ENCODE measurements at places on chromosomes 2 and 18.

GRCh38 chr2:161427664-161428587 is 11.8 kb downstream of the TBR1 start:
- DNase-seq = no peak

- no peak for DNase-seq
These were observed 65.1 kb downstream of the LRP1B start for GRCh38 chr2:142065700-142066099.

DNA sequence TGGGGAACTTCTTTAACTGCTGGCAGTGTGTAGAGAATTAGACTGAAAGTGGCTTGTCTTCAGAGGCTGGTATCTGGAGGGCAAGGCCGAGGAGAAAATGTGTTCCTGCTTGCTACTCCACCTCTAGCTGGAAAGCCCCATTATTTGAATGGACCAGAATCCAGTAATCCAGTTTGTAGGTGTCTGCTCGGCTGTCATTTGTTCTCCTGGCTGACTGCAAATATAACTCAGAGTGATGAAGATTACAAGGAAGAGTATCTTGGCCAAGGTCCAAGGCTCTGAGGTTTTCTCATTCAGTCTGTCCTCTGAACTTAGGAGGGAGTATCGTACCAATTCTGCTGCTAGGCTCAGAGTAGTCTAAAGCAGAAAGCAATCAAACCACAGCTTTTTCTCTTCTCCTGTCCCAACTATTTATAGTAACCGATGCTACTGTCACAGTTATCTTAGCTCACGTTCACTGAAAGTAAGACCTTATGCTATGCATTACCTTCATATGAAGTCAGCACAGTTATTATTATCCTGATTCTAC is 228.6 kb downstream of the SETBP1 start:
- DNase-seq = no peak

- no peak for DNase-seq
These were observed 234.4 kb downstream of the TRIB2 start for GRCh38 chr2:12950957-12951656.

DNA sequence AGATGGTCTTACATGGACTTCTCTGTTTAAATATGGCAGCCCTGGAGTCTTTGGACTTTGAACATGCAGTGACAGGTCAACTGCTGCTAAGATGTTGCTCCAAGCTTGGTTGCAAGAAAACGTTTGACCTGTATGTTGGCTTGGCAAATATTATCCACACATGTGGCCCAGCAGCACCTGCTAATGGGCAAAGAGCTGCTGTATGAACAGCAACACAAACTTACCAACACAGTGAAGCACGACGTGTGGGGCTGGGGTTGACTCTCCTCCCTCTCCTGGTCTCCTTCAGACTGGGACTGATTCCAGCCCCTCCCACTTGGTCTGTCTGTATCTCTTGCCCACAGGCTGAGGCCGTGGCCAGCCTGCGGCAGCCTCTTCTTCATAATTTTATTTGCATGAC is 3.8 kb downstream of the KCNE4 start:
- no peak for DNase-seq

All from AG04449 (cell line).